ENCODE measurements at places on chromosomes 7 and 10.

DNA sequence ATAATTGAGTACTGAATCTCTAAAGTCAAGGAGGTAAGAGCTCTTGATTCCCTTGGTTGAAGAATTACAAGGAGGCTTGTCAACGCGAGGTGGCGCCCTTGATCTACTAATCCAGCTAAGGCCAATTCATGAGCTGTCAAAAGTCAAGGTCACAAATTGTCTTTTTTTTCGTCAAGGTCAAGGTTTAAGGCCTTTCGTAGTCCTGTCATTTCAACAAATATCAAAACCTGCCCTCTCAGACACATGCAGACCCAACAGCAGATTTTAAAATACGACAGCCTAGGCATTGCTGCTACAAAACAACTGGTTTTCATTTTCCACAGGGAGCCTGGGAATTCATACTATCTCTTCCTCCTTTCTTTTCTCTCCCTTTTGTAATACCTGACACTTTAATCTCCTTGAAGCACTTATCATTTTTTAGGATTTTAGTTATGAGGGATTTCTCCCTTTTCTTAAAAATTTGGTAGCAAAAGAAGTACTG is 3.6 kb downstream of the HOXA13 start:
- DNase-seq = peak; percentile 87

- DNase-seq = peak; percentile 5
These were observed 31.8 kb upstream of the GPAM start for GRCh38 chr10:112215342-112215774.

GRCh38 chr10:91335147-91335546 is 75.0 kb upstream of the HECTD2 start:
- peak; percentile 10 for DNase-seq

- no peak for DNase-seq
These were observed 6.0 kb downstream of the AKR1B10 start for GRCh38 chr7:134533288-134533771.

GRCh38 chr10:102394801-102395399 is 605 bp upstream of the NFKB2 start:
- peak; percentile 56 for DNase-seq

- DNase-seq = no peak
These were observed 187.8 kb downstream of the ETV1 start for GRCh38 chr7:13801669-13802068.
